ENCODE measurements at places on chromosomes 16 and 17. TPM values are rescaled to one million over a fixed set of nuclear protein-coding genes. Genes with fewer than 3 reads are reported as not detected.

DNA sequence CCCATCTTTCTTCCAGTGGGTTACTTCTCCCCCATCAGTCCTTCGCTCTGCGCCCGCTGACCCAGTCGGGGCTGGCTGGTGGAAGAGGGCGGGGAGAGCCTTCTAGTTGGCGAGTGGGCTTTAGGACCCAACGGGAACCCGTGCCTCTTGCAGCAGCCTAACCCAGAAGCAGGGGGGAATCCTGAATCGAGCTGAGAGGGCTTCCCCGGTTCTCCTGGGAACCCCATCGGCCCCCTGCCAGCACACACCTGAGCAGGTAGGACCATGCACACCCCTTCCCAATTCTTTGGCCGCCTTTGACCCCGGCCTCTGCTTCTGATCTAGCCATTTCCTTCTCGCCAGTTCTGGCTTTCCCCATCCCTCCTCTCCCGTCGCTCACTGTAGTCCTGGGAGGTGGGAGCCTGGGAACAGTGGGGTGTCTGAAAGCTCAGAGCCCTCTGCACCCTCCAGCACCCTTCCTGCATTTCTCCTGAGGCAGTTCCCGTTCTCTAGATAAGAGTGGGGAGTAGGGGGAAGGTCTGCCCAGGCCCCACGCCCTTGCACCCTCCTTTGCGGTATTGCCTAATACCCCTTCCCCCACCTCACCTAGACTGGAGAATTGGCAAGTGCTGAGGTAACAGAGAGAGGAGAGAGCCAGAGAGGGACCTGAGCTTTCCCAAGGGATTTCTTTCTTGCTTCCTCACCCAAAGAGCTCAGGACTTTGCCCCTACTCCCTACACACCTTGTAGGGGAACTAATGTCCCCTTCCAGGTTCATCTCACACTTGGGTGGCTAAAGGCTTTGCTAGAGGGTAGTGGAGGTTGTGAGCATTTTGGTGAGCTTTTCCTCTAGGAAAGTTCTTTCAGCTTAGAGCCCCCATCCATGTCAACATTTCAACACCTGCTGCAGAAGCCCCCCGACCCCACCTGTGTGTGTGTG is at the start of gene RARA:
TSS of gene RARA (plus strand) at position 150 of the 918 bp plus-strand sequence. CDS start 22,039 bp downstream, outside the sequence.
- peak; percentile 42 for DNase-seq

- DNase-seq, result peak; percentile 99
Measured at GRCh38 chr16:397736-398332, 835 bp downstream of the NME4 start.

GRCh38 chr17:8360751-8361150 is 15.8 kb downstream of the KRABD2 start:
- no peak for DNase-seq

GRCh38 chr17:21161498-21162393 is 35.0 kb downstream of the DHRS7B start:
- peak; percentile 44 for DNase-seq

DNA sequence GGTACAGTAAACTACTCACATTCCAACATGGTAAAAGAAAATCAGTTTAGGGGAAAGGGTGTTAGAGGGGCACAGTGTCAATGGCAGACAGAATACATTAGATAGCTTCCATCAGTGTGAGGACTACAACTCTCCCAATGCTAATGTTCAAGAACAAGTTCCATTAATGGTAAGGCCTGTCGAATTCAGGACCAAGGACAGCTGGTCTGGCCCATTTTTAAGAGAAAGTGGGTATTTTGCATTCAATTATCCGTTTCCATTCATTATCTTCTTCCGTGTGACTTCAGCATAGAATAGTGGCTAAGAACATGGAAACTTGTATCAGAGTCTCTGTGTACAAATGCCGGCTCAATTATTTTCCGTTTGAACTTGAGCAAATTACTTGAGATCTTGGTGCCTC is 98.4 kb downstream of the XYLT1 start:
- no peak for DNase-seq

DNA sequence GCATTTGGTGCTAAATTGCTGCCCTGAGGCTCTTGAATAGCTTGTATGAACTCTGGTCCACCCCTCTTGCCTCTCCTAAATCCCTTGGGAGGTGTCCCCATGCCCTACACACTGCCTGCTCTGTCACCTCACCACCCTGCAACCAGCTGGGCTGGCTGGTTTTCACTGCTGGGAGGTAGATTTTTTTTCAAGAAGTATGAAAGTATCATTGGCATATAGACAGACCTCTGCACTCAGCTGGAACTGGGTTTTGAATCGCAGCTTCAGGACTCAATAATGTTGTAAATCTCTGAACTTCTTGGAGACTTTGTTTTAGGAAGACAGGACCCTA is 184.9 kb downstream of the MSI2 start:
- no peak for DNase-seq

DNA sequence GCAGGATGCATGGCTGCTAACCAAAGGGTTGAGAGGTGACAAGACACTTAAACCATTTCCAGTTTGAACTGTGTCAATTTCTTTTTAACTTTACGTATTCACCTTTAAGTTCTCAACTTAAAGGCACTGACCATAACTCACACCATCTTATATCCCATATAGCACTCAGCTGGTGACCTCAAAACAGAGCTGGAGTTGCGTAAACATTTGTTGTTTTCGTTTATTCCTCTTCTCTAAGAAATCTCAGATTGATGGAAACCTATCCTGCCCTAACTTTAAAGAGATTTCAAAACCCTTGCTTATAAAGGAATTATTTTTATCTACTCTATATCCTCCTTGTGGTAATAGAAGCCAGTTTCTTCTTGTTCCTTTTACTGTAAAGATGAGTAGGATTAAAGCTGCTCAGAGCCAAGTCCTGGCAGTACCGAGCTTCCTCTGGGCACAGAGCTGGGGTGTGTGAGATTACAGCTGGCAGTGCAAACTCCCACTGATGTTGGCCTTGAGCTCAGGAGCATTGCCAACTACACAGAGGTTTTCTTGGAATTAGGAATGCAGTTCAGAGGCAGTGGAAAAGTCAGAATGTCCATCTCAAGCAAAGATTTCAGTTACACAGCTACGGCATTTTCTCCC is 1.3 kb downstream of the KCTD2 start:
- DNase-seq, result peak; percentile 63

DNA sequence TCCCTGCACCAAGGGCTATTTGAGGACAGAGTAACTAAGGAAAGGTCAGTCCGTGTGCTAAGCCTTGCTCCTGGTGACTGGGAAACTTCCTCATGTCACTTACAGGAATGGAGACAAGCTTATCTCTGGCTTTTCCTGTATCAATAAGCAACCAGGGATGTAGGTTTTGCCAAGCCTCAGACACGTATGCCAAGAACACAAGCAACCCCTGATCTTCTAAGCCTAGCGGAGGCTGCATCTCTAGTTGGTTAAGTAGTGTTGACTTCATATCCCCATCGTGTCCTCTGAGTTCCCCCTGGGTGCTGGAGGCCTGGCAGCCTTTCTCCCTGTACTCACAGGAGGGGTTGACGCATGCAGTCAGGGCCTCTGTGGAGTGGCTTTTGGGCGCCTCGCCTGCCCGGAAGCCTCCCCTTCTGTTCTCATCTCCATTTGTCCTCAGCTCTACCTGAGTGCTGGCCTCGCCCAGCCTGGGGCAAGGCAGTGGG is 1.4 kb upstream of the C1QTNF1 start:
- DNase-seq, result peak; percentile 45

GRCh38 chr17:8121681-8122421 is 2.1 kb downstream of the HES7 start:
- peak; percentile 87 for DNase-seq

- no peak for DNase-seq
Measured at GRCh38 chr16:46775214-46775613, 27.1 kb upstream of the MYLK3 start.

DNA sequence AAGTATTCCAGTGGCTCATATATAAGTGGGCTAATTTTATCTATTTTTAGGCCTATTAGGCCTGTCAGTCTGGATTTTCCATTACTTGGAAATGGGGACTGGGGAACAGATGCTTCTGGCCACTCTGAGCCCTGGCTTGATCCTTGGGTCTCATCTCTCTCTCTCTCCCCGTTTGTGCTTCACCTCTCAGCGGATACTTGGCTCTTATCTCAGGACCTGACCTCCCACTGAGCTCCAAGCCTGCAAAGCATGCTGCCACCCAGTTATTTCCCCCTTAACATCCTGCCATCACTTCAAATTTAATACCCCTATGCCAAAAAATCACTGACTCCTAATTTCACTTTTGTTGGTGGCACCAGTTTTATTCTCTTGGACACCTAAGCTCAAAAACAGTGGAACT is 4.2 kb downstream of the ZNF843 start:
- DNase-seq, result no peak

Gene NACA2
- not detected for total RNA-seq

Gene PITPNM3
- total RNA-seq, result 1.8 TPM

Gene CORO6
- 12.7 TPM for total RNA-seq

Gene CRYBA1
- not detected for total RNA-seq

Gene RTN4RL1
- 1.5 TPM for total RNA-seq

Gene TBC1D3
- total RNA-seq, result not detected

Measured in osteoblast (primary cell).